Brain pericyte (primary cell): ENCODE measurements at places on chromosomes 4 and X.

- DNase-seq: no peak
Measured at GRCh38 chr4:6687947-6688878, 5.5 kb upstream of the S100P start.

- DNase-seq: no peak
Measured at GRCh38 chr4:61824454-61824853, 624.3 kb downstream of the ADGRL3 start.

DNA sequence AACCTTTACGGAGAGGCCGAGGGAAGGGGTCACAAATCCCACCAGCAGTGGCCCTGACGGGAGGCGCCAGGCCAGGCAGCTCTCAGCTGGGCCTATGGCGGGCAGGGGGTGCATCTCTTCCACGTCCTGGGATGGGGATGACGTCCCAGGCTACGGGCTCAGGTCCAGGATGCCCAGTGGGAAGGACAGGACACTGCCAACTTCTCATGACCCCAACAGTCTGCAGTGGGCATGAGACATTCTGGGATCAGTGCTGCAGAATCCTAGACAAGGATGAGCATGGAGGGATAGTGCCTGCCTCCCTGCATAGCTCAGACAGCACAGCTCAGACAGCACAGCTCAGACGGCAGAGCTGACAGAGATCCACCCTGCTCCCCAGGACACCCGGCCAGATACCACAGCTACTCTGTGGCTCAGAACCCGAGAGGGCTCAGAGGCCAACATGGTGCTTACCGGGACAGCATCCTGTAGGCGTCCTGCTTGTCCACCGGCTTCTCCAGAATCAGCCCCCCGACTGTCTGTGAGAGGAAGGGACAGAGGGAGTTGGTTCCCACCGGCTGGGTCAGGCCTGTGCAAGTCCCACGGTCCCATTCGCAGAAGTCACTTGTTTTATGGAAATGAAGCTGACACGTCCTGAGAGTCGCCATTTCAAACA lies 17.3 kb downstream of the ASMTL start:
- DNase-seq: no peak

GRCh38 chr4:39763714-39764572 lies 66.0 kb downstream of the UBE2K start:
- no peak for DNase-seq

- DNase-seq: no peak
Measured at GRCh38 chrX:71214604-71215337, 8.3 kb upstream of the GJB1 start.

- DNase-seq: no peak
Measured at GRCh38 chr4:165700855-165701254, 172.2 kb upstream of the TLL1 start.

DNA sequence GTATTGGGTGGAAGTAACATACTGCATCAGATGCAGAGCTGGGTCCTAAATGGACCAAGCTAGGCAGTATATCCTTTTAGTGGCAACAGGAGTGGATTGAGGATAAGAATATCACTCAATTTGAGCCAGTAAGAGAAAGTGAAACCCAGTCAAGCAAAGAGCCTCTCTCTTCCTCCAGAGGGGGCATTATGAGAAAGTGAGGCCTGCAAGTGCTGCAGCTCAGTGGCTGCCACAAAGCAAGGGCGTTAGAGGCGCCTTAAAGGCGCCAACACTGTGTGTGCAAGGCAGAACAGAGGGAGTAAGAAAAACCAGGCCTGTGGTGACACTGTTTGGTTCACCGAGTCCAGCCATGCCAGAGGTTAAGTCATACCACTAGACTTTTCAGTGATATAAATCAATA lies 17.5 kb downstream of the STX18 start:
- DNase-seq: no peak

- DNase-seq: no peak
Measured at GRCh38 chr4:1563768-1564485, 120.2 kb downstream of the FAM53A start.

DNA sequence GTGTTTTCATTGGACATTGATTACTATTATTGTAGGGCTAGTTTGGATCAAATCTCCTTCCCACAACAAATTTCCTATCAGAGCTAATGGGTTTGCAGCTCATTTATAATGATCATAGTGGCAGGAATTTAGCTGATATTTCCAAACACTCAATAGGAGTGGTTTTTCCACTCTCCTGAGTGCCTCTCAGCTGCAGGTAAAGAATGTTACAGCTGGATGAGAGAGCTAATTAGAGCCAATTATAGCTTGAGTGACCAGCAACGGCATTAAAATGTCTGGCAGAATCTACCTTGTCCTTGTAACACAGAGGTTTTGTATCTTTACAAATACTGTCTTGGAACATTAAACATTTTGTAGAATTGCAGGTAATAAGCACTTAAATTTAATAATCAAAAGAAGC lies 602.8 kb upstream of the EPHA5 start:
- DNase-seq: no peak

DNA sequence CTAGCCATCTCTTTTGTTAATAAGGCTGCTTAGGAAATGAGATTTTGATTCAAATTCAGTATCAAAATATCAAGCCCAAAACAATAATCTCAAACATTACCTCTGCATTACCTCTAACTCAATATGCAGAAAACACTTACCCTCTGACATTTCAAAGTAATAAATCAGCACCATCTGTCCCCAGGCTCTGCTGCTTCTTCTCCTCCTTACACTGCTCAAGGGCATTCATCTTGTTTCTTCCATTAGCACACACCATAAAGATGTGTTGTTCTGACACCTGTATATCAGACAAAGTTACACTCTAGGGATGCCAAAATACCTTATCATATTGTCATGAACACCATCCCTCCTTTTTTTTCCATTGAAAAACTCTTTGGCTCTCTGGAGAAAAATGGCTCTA lies 1630.3 kb downstream of the RPA4 start:
- DNase-seq: no peak
